ENCODE measurements at places on chromosomes 6 and 20.

DNA sequence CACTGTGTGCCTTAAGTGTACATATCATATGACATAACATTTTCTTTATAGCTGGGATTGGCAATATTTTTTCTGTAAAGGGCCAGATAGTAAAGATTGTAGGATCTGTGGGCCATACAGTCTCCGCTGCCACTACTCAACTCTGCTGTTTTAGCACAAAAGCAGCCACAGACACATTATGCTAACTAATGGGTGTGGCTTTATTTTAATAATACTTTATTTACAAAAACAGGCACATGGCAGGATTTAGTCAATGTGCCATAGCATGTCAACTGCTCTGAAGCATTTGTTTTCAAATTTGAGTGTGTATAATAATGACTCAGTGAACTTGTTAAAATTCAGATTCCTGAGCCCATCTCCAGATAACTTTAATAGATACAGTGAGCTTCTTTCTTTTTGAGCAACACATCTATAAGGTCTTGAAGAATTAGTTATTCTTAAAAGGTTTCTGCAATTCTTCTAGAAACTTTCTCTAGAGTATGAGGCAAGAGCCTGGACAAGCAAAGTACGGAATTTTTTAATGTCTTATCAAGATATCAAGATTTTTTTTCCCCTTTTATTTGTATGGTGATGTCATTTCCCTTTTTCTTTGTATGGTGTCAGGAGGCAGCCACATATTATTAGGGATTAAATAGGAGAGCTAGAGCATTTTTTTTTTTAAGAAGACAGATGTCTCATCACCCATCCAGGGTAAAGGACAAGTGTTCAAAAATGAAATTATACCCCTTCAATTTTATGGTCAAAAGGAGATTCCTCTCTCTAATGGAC lies 518.3 kb downstream of the DHX35 start:
- no peak for DNase-seq

- peak; percentile 52 for DNase-seq
These were observed 40.8 kb downstream of the ZFAND3 start for GRCh38 chr6:37860226-37860839.

- no peak for DNase-seq
These were observed 31.1 kb upstream of the STX16 start for GRCh38 chr20:58619864-58620431.

DNA sequence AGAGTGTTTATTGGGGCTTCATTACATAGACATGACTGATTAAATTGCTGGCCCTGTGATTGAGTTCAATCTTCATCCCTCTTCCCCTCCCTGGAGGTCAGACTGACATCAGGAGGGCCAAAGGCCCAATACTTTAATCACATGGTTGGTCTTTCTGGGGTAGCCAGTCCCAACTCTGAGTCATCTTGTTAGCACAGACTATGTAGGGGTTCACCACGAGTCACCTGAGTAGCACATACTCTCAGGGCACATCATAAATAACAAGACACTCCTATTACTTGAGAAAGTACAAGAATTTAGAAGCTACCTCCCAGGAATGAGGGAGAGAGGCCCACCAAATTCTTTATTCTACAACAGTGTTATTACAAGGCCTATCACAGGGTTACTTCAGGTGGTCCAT lies 11.3 kb downstream of the GINS1 start:
- DNase-seq: no peak

DNA sequence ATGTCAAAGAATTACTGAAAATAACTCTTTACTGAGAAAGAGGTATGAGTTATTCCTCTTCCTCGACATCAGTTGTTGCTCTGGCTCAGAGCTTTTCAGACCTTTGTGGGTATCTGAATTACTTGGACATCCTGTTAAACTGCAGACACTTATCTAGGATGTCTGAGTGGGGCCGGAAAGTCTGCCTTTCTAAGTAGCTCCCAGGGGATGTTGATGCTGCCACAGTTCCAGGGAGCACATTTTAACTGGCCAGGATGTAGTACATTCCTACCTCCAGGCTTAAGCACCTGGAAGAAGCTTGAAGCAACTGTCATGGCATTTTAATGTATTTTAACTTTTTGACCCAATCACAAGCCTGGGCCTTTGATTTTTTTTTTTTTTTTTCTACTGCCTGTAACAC lies 265.8 kb upstream of the PLCB4 start:
- no peak for DNase-seq

DNA sequence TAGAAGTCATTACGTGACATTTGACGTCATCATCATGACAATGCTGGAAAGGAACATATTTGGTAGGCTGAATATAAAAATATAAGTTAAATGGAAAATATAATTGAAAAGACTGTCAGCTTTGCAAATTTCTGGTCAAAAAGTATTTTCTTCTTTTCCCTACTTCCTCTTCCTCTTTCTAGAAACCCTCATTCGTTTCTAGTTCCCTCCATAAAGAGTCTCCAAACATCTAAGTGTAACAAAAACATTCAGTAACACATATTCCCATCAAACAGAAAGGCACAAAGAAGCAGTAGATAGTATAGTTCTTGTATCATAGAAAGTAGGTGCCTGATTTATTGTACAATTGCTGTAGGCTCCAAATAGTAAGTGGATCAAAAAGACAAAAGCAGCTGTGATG lies 150.8 kb upstream of the FAM83B start:
- no peak for DNase-seq

GRCh38 chr6:109695468-109695867 lies 4.4 kb downstream of the FIG4 start:
- peak; percentile 52 for DNase-seq

DNA sequence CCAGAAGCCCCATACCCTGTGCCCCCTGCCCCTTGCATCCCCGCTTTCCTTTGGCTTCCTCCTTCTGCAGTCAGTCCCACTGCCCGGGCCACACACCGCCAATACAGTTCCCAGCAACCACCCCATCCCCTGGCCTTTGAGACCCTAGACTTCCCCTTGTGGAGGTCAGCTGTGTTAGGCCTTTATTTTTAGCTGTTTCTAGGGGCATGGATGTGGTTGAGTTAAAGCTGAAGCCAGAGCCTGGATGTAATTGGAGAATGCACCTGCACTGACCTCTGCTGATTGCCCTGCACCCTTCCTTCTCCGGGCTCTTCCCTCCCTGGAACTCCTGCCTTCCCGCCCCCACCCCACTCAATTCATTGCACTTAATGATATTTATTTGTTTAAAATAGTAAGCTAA lies 33.9 kb downstream of the LYRM2 start:
- DNase-seq: no peak

DNA sequence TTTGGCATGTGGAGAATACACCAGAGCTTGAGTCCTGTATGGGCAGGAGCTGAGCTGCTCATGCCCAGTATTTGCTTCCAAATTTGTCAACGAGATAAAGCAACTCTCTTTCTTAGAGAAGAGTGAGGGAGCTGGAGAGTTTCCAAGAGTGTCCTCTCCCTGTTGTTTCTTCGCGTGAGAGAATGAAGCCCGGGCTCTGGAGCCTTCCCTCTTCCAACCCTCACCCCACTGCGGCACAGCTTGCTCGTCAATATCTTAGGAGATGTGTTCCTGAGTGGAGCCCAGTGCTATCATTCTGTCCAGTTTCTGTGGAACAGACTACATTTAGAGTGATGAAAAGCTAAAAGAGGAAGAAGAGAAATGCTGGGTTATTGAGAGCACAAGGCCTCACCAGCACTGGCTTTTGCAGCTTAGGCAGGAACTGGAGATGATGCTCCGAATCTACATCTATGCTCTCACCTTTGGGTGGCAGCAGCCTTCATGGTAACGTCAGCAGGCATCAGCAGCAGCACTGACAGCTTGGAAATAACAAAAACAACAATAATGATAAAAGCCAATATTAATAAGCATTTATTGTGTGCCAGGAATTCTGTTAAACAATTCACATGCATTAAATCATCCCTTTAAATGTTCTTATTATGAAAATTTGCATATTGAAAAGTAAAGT lies 66.5 kb upstream of the TFB1M start:
- DNase-seq: peak; percentile 7

DNA sequence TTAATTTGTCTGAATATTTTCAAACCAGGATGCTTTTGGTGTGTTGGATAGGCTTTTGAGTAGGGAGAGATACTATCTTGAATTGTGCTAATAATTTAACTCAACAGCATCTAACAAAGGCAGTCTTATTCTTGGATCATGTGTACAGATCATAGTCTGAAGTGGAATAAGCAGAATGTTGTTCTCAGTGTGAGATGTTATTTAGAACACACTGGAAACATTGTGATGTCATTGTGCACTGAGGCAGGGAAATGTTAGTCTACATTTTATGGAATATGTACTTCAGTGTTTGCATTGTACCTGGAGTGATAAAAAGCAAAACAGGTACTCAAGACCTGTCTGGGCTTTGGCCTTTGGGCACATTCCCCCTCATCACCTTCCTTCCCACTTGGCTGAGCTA lies 35.0 kb downstream of the RNF144B start:
- no peak for DNase-seq

- no peak for DNase-seq
These were observed 25.5 kb upstream of the FKBP1A start for GRCh38 chr20:1418350-1418749.

DNA sequence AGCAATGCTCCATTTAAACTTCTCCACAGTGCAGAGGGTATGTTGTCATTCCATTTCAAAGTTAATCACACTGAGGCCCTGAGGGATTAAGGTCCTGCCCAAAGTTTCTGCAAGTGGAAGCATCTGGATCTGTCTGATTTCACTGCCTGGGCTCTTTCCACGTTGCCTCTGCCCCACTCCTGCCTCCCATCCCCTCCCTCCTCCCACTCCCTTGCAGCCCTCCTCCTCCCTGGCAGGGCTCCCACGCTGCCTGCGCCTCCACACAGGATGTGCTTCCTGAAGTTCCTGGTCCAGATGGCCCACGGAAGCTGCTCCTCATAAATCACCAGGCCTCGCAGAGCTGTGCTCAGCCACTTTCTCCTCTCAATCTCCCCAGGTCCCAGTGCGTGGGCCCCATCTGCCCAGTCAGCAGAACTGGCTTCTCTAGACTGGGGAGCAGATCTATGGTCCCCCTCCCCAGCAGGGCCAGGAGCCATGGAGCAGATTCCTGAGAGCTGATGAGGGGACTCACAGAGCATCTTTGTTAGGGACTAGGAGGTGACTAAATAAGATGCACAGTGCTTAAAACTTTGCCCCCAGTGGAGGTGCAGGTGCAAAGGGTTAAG lies 65.4 kb upstream of the MAFB start:
- no peak for DNase-seq

- DNase-seq: no peak
These were observed 34.3 kb downstream of the SNX5 start for GRCh38 chr20:17934141-17934862.

GRCh38 chr20:20712004-20712473 lies 405 bp downstream of the RALGAPA2 start:
- DNase-seq: peak; percentile 74

DNA sequence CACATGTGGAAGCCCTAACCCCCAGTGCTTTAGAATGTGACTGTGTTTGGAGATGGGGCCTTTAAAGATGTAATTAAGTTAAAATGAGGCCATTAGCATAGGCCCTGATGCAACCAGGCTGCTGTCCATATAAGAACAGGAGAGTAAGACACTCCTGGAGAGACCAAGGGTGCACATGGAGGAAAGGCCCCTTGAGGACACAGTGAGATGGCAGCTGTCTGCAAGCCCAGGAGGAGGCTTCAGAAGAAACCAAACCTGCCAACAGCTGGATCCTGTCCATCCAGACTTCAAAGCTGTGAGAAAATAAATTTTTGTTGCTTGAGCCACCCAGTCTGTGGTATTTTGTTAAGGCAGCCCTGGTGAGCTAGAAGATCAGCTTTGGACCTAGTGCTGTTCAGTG lies 16.8 kb upstream of the SNRPB2 start:
- no peak for DNase-seq

- DNase-seq: no peak
These were observed 185.0 kb downstream of the ERMARD start for GRCh38 chr6:169936355-169936975.

All from DMS53 (cell line).